GM23248 (cell line): ENCODE measurements at places on chromosomes 13 and 19. TPM values are rescaled to one million over a fixed set of nuclear protein-coding genes. Genes with fewer than 3 reads are reported as not detected.

The MIA gene
- polyA plus RNA-seq, result not detected in 2 replicates

The VASP gene
- polyA plus RNA-seq, result 31.9 and 32.6 TPM in 2 replicates

The PTH2 gene
- polyA plus RNA-seq, result not detected in 2 replicates

The BRME1 gene
- 0.63 and 2.1 TPM in 2 replicates for polyA plus RNA-seq

The GPR12 gene
- polyA plus RNA-seq, result not detected in 2 replicates

The C19orf81 gene
- 1.1 and 1.6 TPM in 2 replicates for polyA plus RNA-seq

The CYP4F2 gene
- polyA plus RNA-seq, result not detected in 2 replicates

The ZNF578 gene
- polyA plus RNA-seq, result 1.3 TPM in 2 replicates

The TRAPPC2B gene
- 30.3 and 33.0 TPM in 2 replicates for polyA plus RNA-seq

The CEACAM7 gene
- polyA plus RNA-seq, result not detected in 2 replicates

The POU2F2 gene
- polyA plus RNA-seq, result 3.0 and 4.6 TPM in 2 replicates

The SPPL2B gene
- polyA plus RNA-seq, result 38.6 and 38.9 TPM in 2 replicates

The LILRA1 gene
- not detected in 2 replicates for polyA plus RNA-seq

The PEG3 gene
- polyA plus RNA-seq, result 0.66 and 0.81 TPM in 2 replicates

The CACNG6 gene
- not detected in 2 replicates for polyA plus RNA-seq

The KLF1 gene
- not detected in 2 replicates for polyA plus RNA-seq

The ZNF681 gene
- polyA plus RNA-seq, result 0.38 and 1.1 TPM in 2 replicates

The MAG gene
- polyA plus RNA-seq, result not detected in 2 replicates

The TMC4 gene
- 0.18 TPM in 1 of 2 replicates, not detected in the other for polyA plus RNA-seq

The LYPD3 gene
- 0.22 and 0.28 TPM in 2 replicates for polyA plus RNA-seq

The SIGLEC6 gene
- polyA plus RNA-seq, result not detected in 2 replicates

The TBCB gene
- polyA plus RNA-seq, result 279 and 292 TPM in 2 replicates

The KLK3 gene
- not detected in 2 replicates for polyA plus RNA-seq

The NHLRC3 gene
- polyA plus RNA-seq, result 6.6 and 7.8 TPM in 2 replicates

The MISP3 gene
- polyA plus RNA-seq, result 2.0 and 2.7 TPM in 2 replicates

The ZNF544 gene
- polyA plus RNA-seq, result 10.9 and 15.9 TPM in 2 replicates

The AP2A1 gene
- polyA plus RNA-seq, result 64.2 and 64.9 TPM in 2 replicates

The ZNF724 gene
- polyA plus RNA-seq, result 1.3 and 1.9 TPM in 2 replicates

The VSTM2B gene
- not detected in 2 replicates for polyA plus RNA-seq

The CYP4F22 gene
- polyA plus RNA-seq, result not detected in 2 replicates

The FFAR1 gene
- polyA plus RNA-seq, result not detected in 2 replicates

The PVR gene
- 58.8 and 63.3 TPM in 2 replicates for polyA plus RNA-seq

The TMIGD2 gene
- polyA plus RNA-seq, result not detected in 2 replicates

The ZNF254 gene
- 3.2 and 4.0 TPM in 2 replicates for polyA plus RNA-seq

The WDR88 gene
- 0.10 TPM in 2 replicates for polyA plus RNA-seq

The TMEM38A gene
- polyA plus RNA-seq, result 1.1 and 1.6 TPM in 2 replicates

The RFPL4A gene
- polyA plus RNA-seq, result not detected in 2 replicates

The ZNF566 gene
- 6.1 and 6.6 TPM in 2 replicates for polyA plus RNA-seq

The FGF22 gene
- polyA plus RNA-seq, result not detected in 2 replicates

The ZNF132 gene
- polyA plus RNA-seq, result 4.5 and 5.8 TPM in 2 replicates

The TMEM150B gene
- not detected in 2 replicates for polyA plus RNA-seq

The TUBA3C gene
- polyA plus RNA-seq, result not detected in 2 replicates

The CGB1 gene
- 1.3 TPM in 1 of 2 replicates, not detected in the other for polyA plus RNA-seq

The TMEM238 gene
- polyA plus RNA-seq, result not detected in 2 replicates

The C2CD4C gene
- 0.05 TPM in 1 of 2 replicates, not detected in the other for polyA plus RNA-seq

The ONECUT3 gene
- polyA plus RNA-seq, result not detected in 2 replicates

The ZNF480 gene
- 6.6 and 7.3 TPM in 2 replicates for polyA plus RNA-seq

The C19orf38 gene
- 0.20 and 0.42 TPM in 2 replicates for polyA plus RNA-seq

The TRPC4 gene
- polyA plus RNA-seq, result 6.5 and 6.7 TPM in 2 replicates

The NTF4 gene
- 0.51 TPM in 1 of 2 replicates, not detected in the other for polyA plus RNA-seq

The HIF3A gene
- 0.20 and 0.27 TPM in 2 replicates for polyA plus RNA-seq

The LGALS4 gene
- polyA plus RNA-seq, result 0.19 TPM in 1 of 2 replicates, not detected in the other
